T-helper 17 cell (primary cell): ENCODE measurements at places on chromosomes 3 and 15. TPM values are rescaled to one million over a fixed set of nuclear protein-coding genes. Genes with fewer than 3 reads are reported as not detected.

The VILL gene
- total RNA-seq = 21.6 TPM

The CLDN18 gene
- total RNA-seq = not detected

DNA sequence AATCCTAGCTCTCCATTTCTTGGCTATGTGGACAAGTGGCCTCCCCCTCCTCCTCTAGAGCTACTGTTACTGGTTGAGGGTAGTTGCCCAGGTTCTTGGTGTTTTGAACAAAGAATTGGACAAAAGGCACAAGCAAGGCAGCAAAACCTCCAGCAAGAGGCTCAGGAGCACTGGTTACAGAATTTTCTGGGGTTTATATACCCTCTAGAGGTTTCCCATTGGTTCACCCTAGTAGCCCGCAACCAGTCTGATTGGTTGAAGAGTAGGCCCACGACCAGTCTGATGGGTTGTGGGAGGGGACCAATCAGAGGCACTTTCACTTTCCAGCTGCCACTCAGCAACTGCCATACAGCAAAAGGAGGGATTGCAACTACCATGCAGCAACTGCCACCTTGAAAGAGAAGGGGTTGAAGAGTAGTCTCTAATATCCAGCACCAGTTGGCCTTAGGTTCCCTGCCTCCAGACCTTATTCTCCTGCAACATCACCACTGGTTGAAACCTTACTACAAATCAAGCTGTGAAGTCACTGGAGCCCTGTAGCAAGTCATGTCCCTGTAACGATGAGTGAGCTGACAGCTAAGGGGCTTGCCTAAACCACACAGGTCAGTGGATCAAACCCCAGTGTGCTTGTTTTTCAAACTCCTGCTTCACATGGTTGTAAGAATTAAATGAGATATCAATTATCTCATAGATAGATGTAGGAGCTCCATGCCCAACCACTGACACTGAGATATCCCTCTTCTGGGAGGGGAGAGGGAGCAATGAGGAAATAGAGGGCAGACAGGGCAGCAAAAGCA is 2.9 kb upstream of the C15orf39 start:
- H3K27ac ChIP-seq = no peak overlapping the region
- H3K27me3 ChIP-seq = peaks cover 13% of the 10 kb centered on the region
- no peaks in the 10 kb centered on the region for H3K36me3 ChIP-seq

- peaks cover 3% of the 10 kb centered on the region for H3K4me1 ChIP-seq
- H3K4me3 ChIP-seq = no peak overlapping the region
- no peak overlapping the region for H3K27ac ChIP-seq
- H3K27me3 ChIP-seq = peaks cover 75% of the 10 kb centered on the region
Measured at GRCh38 chr3:156211583-156211982, 91.2 kb downstream of the KCNAB1 start.

DNA sequence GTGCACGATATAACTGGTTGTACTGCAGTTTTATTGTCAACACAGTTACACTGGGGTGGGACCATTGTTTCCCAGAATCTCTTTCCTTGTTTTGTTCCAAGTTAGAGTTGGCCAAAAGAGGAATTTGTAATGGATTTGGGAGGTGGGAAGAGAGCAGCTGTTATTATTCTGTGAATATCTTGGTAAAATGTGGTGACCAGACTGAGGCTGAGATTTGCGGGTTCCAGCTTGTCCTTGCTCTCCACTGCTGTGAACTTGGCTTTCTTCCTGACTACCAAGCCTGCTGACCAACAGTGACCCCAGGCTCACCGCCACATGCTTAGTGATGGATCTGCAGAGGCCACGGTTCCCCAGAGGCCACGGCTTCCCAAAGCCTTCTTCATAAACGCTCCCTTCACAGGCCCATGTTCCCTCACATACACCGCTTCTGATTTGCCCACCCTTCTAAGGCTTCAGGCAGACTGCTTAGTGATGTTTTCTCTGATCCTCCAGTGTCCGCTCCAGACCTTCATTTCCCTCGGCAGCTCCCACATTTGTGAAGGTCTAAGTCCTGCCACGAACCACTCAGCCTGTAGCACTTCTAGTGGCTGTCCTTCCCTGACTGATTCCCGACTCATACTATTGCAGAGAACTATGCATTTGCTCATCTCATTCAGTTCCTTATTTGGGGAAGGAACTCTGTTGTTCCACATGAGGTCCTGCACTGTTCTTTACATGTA is 525.5 kb upstream of the RGMA start:
- peaks cover 47% of the 10 kb centered on the region for H3K27me3 ChIP-seq
- H3K4me1 ChIP-seq = no peaks in the 10 kb centered on the region
- no peak overlapping the region for H3K27ac ChIP-seq
- H3K4me3 ChIP-seq = no peak overlapping the region

DNA sequence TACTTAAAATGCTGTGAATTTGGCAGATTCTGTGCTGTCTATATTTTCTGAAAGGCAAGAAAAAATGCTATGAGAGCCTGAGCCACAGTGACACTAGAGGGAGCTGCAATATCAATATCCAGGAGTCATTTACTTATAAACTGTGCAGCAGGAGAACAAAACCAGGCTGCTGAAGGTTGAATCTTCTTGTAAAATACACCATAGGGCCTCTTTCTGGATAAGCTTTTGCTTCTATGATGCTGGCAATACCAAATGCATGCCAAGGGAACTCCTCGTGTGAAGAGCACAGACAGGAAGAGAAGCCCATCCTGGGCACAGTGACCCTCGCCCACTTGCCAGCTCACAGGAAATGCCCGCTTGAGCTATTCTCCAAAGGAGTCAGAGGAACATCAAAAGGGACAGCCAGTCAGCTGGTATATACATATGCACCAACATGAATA is 48.0 kb upstream of the TSPAN3 start:
- H3K4me3 ChIP-seq = no peak overlapping the region
- DNase-seq = no peak
- H3K4me1 ChIP-seq = peaks cover 13% of the 10 kb centered on the region
- H3K27me3 ChIP-seq = peaks cover 8% of the 10 kb centered on the region

GRCh38 chr3:64459711-64460110 is 228.1 kb downstream of the ADAMTS9 start:
- H3K4me1 ChIP-seq = peaks cover 4% of the 10 kb centered on the region
- DNase-seq = no peak
- H3K27me3 ChIP-seq = peaks cover 40% of the 10 kb centered on the region
- no peak overlapping the region for H3K4me3 ChIP-seq

DNA sequence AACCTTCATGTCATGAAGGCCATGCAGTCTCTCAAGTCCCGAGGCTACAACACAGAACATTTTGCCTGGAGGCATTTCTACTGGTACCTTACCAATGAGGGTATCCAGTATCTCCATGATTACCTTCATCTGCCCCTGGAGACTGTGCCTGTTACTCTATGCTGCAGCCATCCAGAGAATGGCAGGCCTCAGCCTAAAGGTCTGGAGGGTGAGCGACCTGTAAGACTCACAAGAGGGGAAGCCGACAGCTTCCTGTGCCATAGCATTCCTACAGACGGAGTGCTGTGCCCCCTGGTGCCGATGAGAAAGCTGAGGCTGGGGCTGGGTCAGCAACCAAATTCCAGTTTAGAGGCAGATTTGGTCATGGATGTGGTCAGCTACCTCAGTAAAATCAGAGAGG is 51.3 kb upstream of the CADPS start:
- H3K27ac ChIP-seq = no peak overlapping the region
- no peaks in the 10 kb centered on the region for H3K4me1 ChIP-seq
- H3K27me3 ChIP-seq = no peaks in the 10 kb centered on the region
- no peak for DNase-seq
- H3K4me3 ChIP-seq = no peak overlapping the region

DNA sequence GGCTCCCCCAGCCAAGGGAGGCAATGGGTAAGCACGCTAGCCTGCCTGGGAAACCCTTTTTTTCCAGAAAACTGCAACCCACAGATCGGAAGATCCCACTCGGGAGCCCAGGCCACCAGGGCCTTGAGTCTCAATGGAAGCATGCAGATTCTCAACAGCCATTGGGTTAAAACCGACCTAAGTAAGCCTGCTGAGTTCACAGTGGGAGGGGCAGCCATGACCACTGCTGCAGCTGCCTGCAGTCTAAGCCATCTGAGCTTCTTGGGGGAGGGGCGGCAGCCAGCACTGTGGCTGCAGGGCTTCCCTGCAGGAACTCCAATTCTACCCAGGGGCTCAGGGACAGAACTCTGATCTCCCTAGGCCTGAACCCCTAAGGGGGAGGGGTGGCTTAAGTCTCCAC is 82.0 kb downstream of the DPPA2 start:
- no peak for DNase-seq
- no peak overlapping the region for H3K4me3 ChIP-seq
- H3K27ac ChIP-seq = no peak overlapping the region
- H3K27me3 ChIP-seq = peaks cover 8% of the 10 kb centered on the region
- H3K4me1 ChIP-seq = no peaks in the 10 kb centered on the region

DNA sequence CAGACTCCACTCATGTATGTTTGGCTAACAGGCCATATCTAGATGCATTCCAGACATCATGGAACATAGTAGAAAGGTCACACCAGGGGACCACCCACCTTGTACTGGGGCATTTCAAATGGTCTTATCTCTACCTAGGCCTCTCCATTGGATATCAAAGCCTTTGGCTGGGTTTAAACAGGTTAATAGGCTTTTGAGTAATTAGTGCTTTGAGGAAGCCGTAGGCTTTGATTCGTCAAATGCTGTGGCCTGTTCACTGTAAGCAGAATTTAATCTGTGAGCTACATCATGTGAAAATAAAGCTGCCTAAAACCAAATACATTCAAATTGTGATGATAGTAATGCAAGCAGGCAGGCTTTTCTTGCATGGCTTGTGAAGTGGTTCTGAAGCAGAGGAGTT is 129.5 kb downstream of the ST8SIA2 start:
- H3K27ac ChIP-seq = no peak overlapping the region
- no peaks in the 10 kb centered on the region for H3K36me3 ChIP-seq
- peaks cover 22% of the 10 kb centered on the region for H3K4me1 ChIP-seq
- H3K27me3 ChIP-seq = peaks cover 5% of the 10 kb centered on the region
- no peak overlapping the region for H3K4me3 ChIP-seq

- no peak overlapping the region for H3K27ac ChIP-seq
- H3K4me3 ChIP-seq = no peak overlapping the region
- peaks cover 15% of the 10 kb centered on the region for H3K27me3 ChIP-seq
- no peaks in the 10 kb centered on the region for H3K36me3 ChIP-seq
- DNase-seq = no peak
Measured at GRCh38 chr3:185399737-185400667, 37.1 kb downstream of the MAP3K13 start.
